M059J (cell line): ENCODE measurements at places on chromosomes 1 and 21. TPM values are rescaled to one million over a fixed set of nuclear protein-coding genes. Genes with fewer than 3 reads are reported as not detected.

COL11A1 gene
- 0.71 and 1.6 TPM in 2 replicates for total RNA-seq

TNFRSF14 gene
- total RNA-seq = 4.6 and 13.9 TPM in 2 replicates

KCNAB2 gene
- 9.2 and 13.7 TPM in 2 replicates for total RNA-seq

GRCh38 chr1:116284819-116285390, 88.1 kb upstream of the ATP1A1 start:
- no peak for DNase-seq

DNA sequence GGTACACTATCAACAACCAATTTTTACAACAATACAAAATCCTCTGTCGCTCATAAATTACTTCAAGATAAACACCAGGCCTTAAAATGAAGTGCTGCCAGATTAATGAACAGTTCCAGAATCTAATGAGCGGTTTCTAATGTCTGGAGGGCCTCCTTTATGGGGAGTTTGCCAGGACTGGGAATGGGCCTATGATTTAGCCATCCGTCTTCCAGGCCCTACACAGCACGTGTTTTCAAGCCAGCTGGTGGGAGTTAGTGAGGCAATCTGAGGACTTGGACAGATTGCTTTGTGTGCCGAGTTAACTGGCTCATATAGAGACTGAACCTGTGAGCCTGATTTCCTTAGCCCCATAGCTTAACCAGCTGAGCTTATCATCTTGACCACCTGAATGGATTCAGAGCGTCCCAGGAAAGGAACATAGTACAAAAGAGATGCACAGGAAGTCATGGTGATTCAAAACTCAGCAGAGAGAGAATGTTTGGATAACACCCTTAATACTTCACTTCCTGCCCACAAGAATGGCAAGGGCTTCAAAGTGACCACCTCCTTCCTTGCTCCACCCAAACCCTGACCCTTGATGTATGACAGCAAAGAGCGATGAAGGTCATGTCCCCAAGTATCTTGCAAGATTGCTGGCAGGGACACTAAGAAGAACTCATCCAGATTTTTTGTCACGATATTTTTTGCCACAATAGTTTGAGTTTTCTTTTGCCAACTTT, 143.5 kb downstream of the SLC30A10 start:
- peak; percentile 60 for DNase-seq

- peak; percentile 15 for DNase-seq
These were observed 900.8 kb downstream of the TTLL7 start for GRCh38 chr1:83098131-83098530.

GRCh38 chr1:218636548-218636947, 291.4 kb downstream of the TGFB2 start:
- DNase-seq = no peak

GRCh38 chr1:93631626-93632365, 49.8 kb downstream of the BCAR3 start:
- DNase-seq = peak; percentile 59

DNA sequence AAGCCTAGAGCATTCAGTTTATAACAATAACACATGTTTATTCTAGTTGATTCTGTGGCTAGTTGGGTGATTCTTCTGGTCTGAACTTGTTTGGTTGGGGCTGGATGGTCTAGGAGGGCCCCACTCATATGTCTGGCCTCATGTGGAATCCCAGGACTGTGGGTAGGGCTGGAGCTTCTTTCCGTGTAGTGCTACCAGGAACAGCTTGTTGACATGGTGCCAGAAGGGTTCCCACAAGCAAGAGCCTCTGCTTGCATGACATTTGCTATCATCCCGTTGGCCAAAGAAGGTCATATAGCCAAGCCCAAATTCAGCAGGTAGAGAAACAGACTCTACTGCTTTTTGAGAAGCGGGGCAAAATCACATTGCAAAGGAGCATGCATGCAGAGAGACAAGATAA, 67.6 kb upstream of the PPP2R5A start:
- no peak for DNase-seq
